SJCRH30 (cell line): ENCODE measurements at places on chromosomes 5 and 9.
A peak's percentile ranks its signal among the peaks of the same experiment; 100 is the strongest.

DNA sequence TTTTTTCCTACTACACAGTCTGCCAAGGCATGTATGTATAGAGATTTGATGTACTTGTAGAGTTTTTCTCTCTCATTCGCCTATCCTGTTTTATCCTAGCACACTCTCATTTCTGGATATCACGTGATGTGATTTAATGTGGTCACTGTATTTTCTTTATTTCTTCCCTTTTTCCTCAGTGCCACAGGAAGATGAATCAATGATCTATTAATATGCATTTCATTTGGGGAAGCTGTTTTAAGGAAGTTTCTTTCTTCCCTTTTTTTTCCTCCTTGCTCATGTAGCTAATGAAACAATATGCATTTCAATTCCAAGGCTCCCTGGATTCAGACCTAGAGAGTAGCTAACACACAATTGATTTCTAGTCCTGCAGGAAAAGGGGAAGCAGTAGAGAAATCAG is 506.3 kb upstream of the WWC1 start:
- no peak for DNase-seq

GRCh38 chr5:169719360-169720314 is 82.6 kb downstream of the DOCK2 start:
- no peak for DNase-seq

- DNase-seq: no peak
These were observed 449.8 kb downstream of the ISL1 start for GRCh38 chr5:51832934-51833470.

DNA sequence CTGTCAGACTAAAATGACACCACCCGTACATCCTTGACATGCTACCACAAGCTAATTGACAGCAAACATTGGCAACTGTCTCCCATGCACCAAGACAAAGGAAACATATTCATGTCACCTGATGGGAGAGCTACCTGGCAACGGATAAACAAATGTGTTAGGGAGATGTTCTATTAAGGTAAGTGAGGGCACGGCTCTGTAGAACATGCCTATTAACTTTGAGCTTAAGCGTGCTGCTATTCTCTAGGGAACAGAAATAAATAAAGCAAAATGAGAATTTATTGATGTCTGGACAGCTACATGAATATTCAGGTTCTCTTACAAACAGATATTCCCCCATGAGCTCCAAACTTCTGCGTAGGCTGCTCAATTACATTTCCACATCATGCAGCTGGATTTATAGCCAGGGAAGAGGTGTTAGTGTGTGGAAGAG is 361.4 kb upstream of the RFX3 start:
- no peak for DNase-seq

- DNase-seq: no peak
These were observed 615.1 kb downstream of the CDH12 start for GRCh38 chr5:22238047-22238446.

GRCh38 chr9:30507166-30507565 is 1877.3 kb upstream of the ACO1 start:
- DNase-seq: no peak

GRCh38 chr9:78239506-78239905 is 3.6 kb downstream of the CEP78 start:
- DNase-seq: no peak

DNA sequence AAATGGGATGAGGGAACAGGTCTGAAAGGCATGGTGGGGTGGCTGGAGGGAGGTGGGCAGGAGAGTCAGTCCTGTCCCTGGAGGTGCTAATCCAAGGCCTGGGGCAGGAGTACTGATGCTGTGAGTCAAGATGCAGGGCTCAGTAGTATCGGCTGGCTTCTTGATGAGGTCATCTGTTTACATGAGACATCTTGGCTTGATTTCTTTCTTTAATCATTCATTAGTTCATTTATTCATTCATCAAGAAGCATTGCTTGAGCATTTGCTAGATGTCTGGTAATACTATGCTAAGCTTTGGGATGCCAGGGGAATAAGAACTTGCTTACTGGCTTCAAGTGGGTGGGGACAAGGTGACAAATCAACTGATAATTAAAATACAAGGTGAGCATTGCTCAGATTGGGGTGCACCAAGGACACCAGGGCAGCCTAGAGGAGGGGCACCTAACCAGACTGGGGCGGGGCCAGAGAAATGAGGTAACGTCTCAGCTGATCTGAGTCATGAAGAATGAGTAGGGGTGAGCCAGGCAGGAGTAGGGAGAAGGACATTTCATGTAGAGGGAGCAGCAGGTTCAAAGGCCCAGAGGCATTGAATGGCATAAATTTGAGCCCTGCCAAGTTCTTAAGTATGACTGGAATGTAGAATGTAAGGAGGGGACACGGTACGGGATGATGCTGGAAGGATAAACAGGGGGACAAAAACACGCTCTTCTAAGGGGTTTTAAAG is 88.8 kb downstream of the EGFLAM start:
- DNase-seq: peak; percentile 5

DNA sequence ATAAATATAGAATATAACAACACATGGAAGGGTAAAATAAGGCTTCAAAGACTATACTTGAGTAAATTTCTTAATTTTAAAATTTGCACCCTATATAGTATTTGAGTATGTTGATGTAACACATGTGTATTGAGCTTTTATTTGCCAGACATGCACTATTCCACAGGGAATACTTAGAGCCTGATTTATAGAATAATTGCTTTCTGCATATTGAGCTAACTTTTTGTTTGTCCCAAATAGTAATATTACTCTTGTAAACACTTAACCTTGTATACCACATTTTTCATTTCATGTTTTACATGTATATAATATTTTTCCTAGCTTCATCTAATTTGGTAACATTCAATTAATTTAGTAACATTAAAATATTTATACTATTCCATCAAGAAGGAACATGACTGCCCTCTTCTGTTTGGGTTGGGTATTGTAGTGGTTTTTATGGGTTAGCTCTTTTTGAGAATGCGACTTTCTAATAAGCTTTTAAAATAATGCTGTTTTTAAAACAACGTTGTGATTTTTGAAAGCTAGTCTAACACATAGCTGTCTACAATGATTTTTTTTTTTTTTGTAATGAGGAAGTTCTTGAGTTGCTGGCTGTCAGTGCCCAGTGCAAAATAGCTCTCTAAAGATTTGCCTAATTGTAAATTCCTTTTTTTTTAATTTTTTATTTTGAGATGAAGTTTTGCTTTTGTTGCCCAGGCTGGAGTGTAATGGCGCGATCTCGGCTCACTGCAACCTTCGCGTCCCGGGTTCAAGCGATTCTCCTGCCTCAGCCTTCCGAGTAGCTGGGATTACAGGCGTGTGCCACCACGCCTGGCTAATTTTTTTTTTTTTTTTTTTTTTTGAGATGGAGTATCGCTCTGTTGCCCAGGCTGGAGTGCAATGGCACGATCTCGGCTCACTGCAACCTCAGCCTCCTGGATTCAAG is 4.8 kb downstream of the SUB1 start:
- peak; percentile 79 for DNase-seq

DNA sequence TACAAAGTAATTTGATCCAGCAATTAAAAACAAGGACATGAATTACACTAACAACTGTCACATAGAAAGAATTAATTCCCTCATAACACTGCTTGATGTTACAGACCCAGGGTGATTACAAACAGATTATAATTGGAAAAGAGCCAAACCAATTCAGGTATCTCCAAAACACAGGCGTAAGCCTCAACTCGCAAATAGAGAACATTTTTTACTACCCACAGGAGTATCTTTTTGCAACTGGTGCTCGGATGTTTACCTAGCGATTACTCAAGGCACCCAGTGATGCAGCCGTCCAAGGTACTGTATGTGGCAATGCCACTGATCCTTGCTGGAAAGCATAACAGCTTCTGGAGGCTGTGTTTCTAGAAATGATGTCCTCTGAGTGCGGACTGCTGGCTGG is 386.1 kb upstream of the KIF2A start:
- DNase-seq: no peak

GRCh38 chr9:86389628-86390027 is 35.4 kb upstream of the TUT7 start:
- DNase-seq: no peak

DNA sequence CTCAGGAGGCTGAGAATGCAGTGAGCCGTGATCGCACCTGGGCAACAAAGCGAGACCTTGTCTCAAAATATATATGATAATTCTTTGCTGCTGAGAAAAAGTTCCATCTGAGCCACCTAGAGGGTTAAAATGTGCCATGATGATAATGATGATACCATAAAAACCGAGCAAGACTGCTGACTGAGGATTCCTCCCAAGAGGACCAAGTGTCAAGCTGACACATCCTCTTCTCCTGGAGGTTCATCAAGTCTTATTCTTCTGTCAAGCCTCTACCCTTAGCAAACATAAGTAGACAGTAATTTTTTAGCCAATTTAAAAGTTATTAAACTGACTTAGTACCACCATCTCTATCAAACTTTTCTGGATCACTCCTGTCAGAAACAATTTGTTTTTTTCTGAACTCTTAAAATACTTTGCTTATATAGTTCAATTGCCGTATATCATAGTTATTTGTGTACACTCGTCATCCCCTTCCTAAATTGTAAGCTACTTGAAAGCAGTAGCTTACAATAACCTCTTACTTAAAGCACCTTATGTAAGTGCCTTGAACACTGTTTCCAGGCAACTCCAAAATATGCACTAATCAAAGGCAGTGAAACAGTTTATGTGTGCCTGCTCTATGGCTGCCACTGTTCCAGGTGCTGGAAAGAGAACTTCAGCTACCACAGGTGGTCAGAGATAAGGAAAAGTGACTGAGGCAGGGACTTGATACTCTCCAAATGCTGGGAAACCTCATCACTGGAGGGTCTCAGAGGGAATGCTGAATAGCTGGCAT is 57.4 kb downstream of the SCAI start:
- no peak for DNase-seq

GRCh38 chr9:103713631-103714030 is 380.5 kb upstream of the SMC2 start:
- DNase-seq: peak; percentile 9

- DNase-seq: no peak
These were observed 50.1 kb upstream of the MACIR start for GRCh38 chr5:103208460-103208859.

DNA sequence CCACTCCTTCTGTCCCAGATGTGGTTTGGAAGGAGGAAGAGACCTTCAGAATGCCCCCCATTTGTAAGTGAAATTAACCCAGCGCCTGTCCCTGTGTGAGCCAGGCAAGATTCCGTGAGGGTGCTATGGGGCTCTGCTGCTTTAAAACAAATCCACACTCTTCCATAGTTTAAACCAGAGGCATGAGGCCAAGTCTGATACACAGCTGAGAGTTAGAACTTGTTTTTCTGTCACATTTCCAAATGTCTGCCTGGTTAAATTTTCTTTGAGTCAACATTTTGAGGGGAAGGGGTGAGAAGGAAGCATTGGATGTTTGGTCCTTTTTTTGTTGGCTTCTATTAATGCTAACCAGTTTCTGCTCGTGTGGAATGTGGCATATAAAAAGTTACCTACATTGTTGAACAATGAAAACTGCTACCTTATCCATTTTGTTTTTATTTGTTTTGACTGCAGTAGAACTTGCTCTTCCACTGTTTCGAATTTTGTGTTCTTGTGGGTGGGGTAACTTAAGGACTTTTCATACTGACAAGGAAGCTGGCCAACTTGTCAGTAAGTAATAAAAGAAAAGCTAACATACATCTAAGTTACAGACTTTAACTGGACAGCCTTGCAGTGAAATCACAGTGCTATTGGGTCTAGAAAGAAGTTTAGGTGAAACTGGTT is 12.9 kb downstream of the RGMB start:
- no peak for DNase-seq

- no peak for DNase-seq
These were observed 40.0 kb upstream of the IPPK start for GRCh38 chr9:92709954-92710353.

- no peak for DNase-seq
These were observed 348.3 kb upstream of the CDH6 start for GRCh38 chr5:30845194-30845593.

GRCh38 chr5:68080282-68081050 is 135.1 kb upstream of the PIK3R1 start:
- no peak for DNase-seq

DNA sequence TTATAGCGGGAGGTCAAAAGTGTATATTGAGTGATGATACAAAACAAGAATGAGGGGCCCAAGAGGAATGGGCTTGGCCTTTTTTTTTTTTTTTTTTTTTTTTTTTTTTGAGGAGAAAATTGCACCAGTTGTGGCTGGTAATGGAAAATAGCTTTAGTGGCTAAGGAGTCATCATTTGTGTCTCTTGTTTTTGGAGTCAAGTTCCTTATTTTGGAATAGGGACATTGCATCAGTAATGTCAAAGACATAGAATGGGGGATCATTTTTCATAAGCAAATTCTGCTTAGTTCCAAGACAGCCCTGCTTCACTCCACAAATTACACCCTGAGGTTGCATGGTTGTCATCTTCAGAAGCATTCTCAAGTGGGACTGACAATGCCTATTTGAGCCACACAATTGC is 137.4 kb downstream of the STK32A start:
- no peak for DNase-seq

GRCh38 chr5:52864884-52865283 is 77.2 kb downstream of the ITGA1 start:
- no peak for DNase-seq

DNA sequence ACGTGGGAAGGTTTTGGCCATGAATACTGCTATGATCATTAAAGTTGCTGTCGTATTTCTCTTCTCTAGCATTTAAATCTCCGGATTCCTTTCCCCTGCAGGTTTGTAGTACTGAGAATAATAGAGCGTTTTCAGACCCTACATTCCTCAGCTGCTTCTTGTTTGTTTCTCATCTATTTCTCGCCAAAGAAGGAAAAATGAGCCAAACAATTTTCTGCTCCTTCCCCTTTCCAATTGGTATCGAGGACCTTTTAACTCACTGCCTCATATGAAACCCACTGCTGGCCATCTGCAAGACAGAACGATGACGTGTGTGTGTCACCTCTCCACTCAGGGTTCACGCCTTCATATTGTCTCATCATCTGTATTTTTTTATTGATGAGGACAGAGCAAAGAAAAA is 689.4 kb upstream of the WWC1 start:
- DNase-seq: no peak

DNA sequence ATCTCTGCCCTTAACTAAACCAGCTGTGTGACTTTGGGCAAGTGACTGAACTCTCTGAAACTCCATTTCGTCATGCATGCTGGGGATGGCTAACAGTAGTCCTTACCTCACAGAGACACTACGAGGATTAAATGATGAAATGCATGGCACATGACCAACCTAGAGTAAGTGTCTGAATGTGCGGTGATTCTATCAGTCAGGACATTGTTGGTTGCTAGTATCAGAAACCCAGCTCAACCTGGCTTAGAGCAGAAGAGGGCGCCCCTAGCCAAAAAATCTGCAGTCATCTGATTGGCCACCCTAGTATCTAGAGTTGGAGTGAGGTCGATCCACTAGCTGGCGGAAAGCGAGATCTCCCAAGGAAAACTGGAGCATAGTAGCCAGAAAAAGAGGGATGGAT is 25.2 kb downstream of the NEURL1B start:
- DNase-seq: no peak
